ENCODE measurements at places on chromosomes 4 and X.

DNA sequence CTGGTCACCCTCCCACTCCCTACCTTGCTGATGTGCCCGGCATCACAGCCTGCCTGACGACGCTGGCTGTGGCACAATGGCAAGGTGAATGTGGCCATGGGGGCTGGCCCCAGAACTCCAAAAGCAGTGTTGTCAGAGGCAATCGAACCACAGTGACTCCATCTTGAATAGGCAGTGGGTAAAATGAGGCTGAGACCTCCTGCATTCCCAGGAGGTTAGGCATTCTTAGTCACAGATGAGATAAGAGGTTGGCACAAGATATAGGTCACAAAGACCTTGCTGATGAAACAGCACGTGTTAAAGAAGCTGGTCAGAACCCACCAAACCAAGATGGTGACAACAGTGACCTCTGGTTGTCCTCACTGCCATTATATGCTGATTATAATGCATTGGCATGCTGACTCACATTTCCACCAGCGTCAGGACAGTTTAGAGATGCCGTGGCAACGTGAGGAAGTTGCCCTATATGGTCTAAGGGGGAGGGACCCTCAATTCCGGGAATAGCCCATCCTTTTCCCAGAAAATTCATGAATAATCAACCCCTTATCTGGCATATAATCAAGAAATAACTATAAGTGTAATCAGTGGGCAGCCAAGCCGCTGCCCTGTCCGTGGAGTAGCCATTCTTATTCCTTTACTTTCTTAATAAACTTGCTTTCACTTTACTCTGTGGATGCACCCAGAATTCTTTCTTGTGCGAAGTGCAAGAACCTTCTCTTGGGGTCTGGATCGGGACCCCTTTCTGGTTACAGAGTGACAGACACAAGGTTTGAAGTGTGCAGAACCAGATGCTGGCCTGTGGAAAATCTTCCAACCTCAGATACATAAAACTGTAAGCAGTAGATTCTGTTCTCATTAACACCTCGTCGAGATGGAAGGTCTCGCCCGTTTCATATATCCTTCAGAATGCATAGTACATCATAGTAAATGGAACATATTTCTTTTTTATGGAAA is 26.8 kb upstream of the CLDN24 start:
- DNase-seq: no peak

GRCh38 chr4:179762840-179763239 is 2320.6 kb upstream of the AGA start:
- no peak for DNase-seq

DNA sequence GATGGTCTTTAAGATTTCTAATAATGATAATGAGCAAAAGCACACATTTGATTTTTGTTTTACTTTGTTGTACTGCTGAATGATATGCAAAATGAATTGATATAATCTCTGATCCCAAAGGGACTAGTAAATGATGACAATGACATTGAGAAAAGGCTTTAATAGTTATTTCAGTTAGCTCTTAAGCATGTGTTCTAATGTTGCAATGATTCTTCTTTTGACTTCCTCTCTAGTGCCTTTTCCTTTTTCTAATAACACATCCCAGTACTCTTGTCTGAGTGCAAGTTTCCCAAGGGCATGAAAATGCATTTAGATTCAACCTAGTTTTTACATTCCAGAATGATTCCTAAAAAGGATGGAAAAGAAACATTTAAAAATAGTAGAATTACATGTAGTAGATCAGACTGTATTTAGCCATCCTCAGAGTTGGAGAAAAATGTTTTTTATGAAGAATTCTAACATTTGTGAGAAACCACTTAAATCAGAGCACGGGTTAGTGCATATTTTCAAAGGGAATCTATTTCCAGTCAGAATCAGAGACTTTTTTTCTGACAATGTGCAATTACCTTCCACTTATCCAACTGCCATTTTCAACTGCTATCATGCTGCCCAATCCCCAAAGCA is 508.8 kb downstream of the C4orf33 start:
- no peak for DNase-seq

GRCh38 chr4:174324236-174324635 is 40.5 kb downstream of the CEP44 start:
- no peak for DNase-seq

GRCh38 chrX:110924871-110925270 is 129.3 kb upstream of the CHRDL1 start:
- no peak for DNase-seq

DNA sequence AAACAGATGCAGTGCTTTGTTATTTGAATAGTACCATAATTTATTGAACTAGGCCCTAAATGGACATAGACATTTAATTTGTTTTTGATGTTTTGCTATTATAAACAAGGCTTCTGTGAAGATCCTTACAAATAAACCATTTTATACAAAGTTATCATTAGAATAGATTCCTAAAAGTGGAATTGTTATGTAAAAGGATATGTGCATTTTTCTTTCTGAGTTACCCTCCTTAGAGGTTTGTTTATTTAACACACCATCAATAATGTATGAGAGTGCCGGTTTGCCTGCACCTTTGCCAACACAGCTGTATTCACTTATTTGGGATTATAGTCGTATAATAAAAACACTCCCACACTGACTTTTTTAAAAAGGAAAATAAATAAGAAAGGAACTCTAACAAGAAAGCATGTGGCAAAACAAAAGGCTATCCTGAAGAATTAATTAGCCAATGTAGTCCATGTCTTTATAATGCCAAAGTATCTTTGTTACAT is 84.8 kb downstream of the PAK3 start:
- no peak for DNase-seq

GRCh38 chr4:101414496-101414895 is 67.2 kb upstream of the PPP3CA start:
- DNase-seq: no peak

DNA sequence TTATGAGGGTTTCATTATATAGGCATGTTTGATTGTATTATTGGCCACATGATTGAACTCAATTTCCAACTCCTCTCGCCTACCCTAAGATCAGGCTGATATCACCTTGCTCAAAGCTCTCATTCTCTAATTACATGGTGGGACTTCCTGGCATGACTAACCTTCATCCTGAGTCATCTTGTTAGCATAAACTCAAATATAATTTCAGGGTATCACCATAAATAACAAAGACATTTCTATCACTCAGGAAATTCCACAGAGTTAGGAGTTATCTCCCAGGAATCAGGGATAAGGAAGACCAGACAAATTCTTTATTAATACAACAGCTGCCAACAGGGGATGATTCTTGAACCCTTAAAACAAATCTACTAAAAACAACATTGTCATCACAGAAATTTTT is 90.7 kb downstream of the NDST3 start:
- DNase-seq: no peak

DNA sequence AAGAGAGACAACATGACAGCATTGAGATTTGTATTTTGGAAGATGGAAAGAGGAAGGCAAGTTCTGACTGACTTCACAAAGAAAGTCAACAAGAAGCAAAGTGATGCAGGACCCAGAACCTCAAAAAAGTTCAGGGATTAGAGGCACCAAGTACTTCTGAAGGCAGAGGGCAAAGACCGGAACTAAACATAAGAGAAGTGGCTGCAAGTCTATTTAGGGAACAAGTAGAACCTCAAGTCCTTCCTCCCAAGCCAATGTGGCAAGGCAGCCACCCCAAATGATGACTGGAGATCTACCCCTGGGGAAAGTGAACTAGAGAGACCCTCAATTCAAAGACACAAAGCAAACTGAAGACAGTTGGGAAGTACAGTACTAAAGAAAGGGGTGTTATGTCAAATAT is 46.6 kb downstream of the SLC39A8 start:
- DNase-seq: no peak

DNA sequence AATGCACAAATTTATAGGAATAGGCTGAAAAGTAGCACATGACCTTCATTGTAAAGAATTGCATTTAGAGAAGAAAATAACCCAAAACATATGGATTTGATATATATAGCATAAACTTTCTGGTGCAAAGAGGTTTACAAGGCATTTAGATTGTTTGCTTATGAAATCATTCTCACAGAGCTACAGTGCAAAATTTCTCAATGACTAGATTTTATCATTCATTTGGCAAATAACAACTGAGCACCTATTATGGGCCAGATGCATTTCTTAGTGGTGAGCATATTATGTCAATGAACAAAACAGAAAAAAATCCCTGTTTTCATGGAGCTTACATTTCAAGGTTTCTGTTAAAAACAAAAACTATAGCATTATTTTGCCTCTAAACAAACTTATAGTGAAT is 34.1 kb upstream of the TNIP3 start:
- DNase-seq: no peak

DNA sequence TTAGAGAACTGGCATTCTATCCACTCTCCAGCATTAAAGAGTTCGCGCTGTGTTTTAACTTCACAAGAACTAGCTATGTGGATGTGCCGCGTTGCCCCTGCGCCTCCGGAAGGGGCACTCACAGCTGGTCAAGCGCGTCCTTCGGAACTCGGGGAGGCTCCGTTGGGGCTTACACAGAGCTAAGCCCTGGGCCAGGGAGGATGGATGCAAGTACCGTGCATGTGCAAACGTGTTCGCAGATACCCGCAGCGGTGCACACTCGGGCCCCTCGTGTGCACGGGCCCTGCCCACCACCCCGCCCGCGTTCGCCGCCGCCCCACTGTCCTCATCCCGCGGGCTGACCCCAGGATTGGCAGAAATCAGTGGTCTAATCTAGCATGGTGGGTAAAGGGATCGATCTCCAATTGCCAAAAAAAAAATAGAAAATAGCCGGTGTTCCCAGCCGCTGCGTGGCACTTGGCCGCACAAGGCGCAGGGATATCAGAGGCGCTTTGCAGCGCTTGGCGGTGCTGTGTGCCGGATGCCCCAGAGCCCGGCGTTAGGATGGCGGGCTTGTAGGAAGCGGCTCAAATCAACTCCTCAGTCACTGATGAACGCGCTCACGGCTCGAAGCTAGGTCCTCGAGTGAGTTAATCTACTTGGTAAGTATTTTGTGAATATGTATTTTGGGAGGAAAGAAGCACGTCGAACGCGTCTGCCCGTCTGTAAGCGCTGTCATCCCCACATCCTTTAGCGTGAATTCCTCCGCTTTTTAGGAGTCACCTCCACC is 989 bp upstream of the PCDH10 start:
- no peak for DNase-seq

GRCh38 chr4:139950568-139950967 is 203.4 kb downstream of the MAML3 start:
- DNase-seq: peak; percentile 3

GRCh38 chr4:74028504-74028903 is 10.0 kb downstream of the CXCL3 start:
- no peak for DNase-seq

- no peak for DNase-seq
These were observed 106.7 kb downstream of the GPM6A start for GRCh38 chr4:175705407-175705806.

DNA sequence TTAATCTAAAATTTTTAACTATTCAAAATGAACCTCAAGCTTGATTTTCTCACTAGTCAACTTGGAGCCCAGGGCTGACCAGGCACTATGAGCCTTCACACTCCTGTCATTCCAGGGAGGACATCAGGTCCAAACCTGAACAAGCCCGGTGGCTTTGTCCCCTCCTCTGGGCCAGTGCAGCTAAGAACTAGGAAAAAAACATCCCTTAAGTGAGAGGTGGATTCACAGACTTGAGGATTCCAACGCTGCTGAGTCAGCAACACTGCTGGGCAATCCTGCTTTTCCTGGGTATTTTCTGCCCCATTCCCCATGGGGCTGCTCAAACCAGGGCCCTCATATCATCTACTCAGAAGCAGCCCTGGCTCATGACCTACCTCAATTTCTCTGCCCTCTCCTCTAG is 4.0 kb downstream of the RNF212 start:
- DNase-seq: no peak

DNA sequence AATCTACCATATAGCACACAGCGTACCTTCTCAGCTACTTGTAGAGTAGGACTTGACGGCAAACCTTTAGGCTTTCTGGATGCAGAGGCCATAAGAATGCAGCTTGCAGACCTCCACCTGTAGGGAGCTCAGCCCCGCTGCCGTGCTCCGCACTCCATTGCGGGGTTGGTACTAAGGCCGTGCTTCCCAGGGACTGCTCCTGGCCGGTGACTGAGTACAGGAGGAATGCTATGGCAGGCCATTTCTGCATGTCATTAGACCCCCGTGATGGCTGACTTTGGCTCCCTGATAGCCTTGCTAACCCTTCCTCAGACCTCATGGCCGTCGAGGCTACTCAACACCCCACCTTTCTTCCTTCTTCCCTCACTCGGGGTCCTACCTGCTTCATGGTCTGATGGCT is 26.4 kb downstream of the TIGD2 start:
- no peak for DNase-seq

DNA sequence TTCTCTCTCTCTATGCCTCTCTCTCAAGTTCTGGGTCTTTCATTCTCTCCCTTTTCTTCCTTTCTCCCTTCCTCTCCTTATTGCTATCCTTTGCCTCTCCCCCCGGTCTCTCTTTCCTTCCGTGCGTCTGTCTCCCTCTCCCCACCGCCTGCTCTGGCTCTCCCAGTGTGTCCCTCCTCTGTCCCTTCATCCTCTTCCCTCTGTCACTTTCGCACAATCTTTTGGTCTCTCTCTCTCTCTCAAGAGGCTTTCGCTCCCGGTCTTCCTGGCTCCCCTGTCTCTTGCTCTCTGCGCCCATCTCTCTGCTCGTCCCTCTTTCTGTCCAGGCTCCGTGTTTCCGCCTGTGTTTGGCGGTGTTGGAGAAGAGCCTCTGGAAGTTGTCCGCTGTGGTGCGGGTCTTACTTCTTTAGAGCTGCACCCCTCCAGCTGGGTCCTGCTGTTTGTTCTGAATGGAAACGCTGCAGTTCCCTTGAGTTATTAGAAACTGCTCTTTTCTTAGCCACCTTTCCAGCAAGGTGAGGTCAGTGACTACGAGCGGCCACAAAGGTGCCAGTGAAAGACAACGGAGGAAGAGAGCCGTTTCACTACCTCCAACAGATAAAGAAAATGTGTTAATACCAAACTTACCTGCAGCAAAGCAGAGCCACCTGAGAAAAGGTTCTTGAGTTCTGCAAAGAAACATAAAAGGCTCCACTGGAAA is 1.1 kb downstream of the BMPR1B start:
- DNase-seq: no peak

DNA sequence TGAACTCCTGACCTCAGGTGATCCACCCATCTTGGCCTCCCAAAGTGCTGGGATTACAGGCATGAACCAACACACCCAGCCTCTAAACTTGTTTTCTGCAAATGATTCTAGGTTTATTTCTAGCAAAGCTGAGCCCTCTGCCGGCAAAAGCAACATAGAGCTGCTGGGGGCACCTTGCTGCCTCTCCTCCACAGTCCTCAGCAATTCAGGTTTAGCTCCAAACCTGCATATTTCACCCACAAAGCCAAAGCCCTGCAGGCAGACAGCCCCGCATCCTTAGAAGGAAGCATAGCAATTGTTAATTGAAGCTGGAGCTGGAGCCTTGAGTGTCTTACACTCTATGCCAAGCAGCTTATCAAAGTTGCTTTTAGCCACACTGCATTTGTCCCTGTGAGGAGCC is 24.9 kb upstream of the OCIAD2 start:
- DNase-seq: no peak
